ENCODE measurements at places on chromosomes 11 and 22.

DNA sequence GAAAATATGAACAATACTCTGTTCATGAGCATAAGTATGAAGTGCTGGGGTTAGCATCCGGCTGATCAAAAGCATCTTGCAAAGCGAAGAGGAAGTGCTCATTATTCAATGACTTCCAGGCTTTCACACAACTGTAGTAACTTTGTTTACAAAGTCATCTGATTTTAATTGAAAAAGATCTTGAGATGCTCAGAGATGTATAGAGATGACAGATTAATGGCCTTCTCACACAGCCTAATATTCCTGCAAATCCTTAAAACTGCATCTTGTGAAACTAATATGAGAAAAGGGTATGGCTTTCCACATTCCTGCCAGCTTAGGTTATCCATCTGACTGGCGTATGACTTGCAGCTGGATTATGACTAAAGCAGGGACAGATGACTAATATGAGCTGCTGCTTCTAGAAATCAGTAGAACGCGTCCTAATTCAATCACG, 125.4 kb downstream of the CASP12 start:
- no peak for DNase-seq

DNA sequence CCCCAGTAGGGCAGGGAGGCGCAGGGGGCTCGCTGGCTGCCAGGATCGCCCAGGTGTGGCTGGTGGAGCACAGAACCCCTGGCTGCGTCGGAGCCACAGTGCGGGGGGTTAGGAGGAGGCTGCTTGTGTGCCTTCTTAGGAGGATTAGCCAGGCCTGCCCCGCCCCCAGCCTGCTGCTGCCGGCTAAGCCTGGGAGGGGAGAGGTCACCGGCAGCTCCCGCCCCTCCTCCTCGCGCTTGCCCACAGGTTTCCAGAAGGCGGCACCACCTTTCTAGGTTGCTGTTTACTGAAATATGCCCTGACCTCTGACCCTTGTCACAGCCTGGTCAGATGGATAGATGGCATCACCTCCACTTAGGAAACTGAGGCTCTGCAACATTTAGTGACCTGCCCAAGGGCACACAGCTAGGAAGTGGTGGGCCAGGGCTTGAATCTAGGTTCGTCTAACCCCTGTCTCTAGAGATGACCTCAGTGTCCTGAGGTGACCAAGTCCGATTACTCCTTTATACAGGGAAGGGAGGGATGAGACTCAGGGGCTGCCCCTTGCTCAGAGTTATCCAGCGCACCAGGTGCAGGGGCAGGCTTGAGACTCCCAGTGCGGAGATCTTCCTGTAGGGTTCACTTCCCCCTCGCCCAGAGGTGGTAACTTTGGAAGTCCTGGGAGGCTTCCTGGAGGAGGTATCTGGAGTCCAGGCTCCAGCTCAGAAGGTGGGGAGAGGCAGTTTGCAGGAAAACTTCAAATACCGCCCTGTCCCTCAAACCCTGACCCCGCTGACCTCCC, 44.0 kb downstream of the MYO7A start:
- DNase-seq = no peak

- no peak for DNase-seq
These were observed 102.0 kb downstream of the TIMP3 start for GRCh38 chr22:32903507-32903906.

DNA sequence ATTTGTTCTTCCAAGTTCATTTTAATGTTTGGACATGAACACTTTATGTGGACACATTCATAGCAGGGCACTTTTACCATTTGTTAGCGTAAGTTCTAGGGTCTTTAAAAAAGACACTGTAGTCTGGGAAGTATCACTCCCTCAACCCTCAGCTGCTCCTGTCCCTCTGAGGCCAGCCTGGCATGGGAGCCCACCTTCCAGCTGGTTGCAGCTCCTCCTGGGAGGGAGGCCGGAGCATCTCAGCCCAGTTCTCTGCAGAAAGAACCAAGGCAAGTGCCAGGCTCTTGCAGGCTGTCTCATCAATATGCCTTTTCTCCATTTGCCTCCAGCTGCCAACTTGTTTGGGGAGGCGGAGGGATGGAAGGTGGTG, 150.6 kb downstream of the OPCML start:
- no peak for DNase-seq

DNA sequence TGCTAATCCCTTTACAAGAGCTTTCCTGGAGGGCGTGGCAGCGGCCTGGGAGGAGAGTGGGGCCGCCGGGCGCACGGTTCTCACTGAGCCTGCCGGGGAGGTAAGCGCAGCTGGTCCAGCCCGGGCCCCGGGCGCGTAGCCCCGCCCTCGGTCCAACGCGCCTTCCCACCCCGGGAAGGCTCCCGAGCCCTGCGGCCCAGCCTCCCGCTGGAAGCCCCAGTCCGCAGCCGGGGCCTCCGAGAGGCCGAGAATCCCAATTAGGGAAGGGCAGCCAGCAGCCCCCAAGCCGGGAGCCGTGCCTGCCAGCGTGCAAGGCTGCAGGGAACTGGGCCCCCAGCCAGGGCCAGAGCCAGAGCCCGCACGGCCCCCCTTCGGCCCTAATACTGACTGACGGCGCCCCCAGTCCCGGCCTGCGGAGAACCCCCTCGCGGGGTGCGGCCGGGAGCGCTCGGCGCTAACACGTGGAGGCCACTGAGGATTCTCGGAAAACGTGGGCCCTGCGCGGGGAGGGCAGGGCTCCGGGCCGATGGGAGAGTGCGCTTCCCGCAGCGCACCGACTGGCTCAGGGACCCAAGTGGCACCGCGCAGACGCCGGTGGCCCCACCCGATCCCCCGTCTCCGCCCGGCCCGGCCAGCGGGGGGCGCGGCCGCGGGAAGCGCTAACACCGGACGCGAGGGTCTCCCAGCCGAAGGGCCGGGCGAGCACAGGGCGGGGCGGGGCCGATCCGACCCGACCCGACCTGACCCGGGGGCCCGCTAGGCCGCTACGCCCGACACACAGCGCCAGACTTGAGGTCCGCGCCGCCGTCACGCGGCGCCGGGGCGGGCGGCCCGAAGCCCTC, 5.7 kb downstream of the ZFTA start:
- no peak for DNase-seq

GRCh38 chr22:24947881-24948280, 1.4 kb upstream of the LHFPL7 start:
- no peak for DNase-seq

GRCh38 chr11:134819041-134819440, 407.0 kb upstream of the B3GAT1 start:
- no peak for DNase-seq

DNA sequence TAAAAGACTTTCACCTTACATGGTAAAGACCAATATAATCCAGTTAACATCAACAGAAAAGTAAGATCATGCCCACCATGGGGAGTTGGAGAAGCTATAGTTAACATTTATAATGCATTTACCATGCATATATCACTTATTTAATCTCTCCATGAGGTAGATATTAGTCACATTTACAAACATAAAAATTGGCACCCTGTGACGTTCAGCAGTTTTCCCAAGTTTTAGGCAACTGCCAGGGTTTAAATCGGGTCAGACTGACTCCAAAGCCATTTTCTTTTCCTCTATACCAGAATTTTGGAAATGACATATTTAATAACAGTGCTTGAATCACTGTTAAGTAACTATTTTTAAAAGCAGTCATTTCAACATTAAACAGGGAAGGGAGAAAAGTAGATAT, 266.3 kb downstream of the DDX10 start:
- DNase-seq = no peak

DNA sequence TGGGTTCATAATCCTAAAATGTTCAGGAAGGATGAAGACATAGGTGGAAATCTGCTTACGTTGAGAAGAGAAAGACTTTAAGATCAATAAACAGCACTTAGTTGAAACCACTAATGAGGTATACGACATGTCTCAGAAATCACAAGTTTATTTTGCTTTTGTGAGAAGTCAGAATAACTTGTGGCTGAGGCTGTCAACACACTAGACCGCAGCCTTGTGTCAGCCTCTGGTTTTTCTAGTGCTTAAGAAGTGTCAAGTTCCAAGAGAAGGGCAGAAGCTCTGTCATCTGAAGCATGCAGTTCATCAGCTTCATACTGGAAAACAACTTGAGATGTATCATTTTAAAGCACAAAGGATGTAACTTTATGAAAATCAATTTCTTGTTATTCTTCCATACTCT, 420.9 kb downstream of the METTL15 start:
- DNase-seq = no peak

GRCh38 chr22:46104881-46105493, 45.3 kb upstream of the PPARA start:
- DNase-seq = no peak

- DNase-seq = no peak
These were observed 92.2 kb downstream of the SPATA19 start for GRCh38 chr11:133753150-133753549.

- no peak for DNase-seq
These were observed 81.7 kb downstream of the C11orf91 start for GRCh38 chr11:33618956-33619355.

GRCh38 chr11:130394615-130395014, 33.8 kb downstream of the ADAMTS8 start:
- no peak for DNase-seq

DNA sequence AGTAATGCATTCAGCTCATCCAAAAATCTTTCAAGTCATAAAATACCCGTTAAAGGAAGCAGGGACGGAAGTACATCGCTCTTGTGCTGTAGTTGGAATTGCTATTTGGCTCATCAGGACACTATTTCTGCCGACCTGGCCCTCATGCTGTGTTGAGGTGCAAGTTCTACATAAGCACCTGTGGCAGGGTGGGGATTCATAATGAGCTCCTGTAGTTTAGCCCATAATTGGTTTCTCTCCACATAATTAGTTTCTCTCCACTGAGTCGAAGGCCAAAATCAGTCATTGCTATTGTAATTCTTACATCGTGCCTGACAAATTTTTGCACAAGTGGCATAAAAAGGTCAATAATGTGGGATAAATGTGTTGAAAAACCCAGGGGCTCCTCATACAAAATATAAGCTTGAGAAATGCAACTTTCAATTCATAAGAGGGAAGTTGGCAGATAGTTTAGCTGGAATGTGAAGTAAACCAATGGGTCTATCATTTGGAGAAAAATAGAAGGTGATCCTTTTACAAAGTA, 14.9 kb upstream of the ISX start:
- no peak for DNase-seq

GRCh38 chr22:39496131-39496838, 5.8 kb upstream of the MIEF1 start:
- DNase-seq = no peak

DNA sequence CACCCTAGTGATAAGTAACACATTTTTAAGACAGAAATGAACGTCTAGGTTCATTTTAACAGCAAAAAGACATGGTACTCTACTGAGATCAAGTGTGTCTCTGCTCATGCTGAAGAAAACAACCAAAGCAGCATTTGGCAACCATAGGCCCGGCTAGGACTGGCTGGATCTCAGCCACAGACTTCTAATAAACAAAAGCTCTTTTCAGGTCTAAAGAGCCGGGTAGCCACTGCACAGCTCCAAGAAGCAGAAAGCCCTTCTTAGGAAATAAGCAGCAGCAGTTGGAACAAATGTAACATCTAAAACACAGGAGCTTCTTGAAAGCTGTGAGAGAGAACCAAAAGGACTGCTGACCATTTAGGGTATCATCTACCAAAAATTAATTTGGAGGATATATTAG, 37.6 kb downstream of the PITPNB start:
- DNase-seq = no peak

GRCh38 chr11:134126217-134126822, 57.4 kb downstream of the JAM3 start:
- no peak for DNase-seq

DNA sequence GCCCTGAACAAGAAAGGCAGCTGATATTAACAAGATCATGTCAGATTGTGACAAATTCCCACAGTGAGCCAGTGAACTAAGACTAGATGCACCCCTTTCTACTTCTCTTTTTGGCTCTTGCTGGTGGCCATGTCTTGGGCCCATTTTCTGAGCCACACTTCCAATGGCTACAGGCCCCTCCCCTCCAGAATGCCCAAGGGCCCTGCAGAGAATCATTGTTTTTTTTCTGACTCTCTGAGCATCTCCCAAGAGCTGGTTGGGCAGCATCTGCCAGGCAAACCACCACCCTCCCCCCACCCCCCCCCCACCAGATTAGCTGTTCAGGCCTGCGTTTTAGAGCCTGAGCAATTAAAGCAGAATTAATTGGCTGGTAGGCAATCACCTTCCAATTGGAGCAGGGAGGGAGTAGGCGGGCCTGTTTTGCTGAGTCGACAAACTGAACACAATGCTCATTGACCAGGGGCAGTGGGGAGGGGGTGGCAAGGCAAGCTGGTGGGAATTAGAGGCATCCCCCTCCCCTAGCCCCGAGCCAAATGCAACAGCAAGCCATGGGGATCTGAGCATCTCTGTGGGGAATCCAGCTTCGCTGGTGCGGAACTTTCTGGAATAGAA, 541.4 kb downstream of the MN1 start:
- DNase-seq = no peak

GRCh38 chr11:133904818-133905515, 51.8 kb downstream of the IGSF9B start:
- DNase-seq = no peak

- DNase-seq = no peak
These were observed 29.8 kb downstream of the SIK3 start for GRCh38 chr11:117068303-117068860.

DNA sequence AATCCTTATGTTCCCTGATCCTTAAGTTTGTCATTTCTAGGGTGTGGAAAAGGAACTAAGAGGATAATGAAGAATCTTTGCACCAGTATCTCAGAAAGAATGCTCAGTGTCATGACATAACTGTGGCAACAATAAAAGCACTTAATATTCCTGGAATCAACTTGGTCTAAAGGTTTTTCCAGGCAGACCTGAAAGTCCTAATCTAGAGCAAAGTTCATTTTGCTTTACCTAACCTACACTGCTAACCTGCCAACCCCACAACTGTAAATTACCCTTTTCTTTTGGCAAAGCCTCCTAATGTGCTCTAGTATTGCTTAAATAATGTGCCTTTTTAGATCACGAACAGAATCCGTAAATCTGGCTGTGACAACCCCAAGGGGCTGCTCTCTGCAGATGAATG, 82.5 kb downstream of the AMBRA1 start:
- no peak for DNase-seq

GRCh38 chr11:33271059-33271458, 13.9 kb downstream of the HIPK3 start:
- no peak for DNase-seq

- DNase-seq = no peak
These were observed 696.6 kb downstream of the KCNA4 start for GRCh38 chr11:29320196-29320595.

DNA sequence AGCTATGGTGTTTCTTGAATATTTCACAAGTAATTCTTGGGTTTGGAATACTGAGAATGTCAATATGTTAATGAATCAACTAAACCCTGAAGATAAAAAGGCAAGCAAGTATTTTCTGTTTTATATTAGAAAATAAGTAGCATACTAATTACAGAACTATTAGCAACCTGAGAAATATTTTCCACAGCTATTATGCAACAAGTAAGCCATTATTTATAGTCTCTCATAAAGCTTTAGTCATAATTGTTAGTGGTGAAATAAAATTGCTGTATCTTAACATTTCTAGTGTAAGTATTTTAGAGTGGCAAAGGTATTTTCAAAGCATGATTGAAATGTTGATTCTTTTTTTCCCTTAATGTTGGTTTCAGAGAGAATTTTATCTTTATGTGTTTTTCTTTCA, 53.3 kb downstream of the FAR1 start:
- DNase-seq = no peak
